ENCODE measurements at places on chromosomes 2 and 18.

DNA sequence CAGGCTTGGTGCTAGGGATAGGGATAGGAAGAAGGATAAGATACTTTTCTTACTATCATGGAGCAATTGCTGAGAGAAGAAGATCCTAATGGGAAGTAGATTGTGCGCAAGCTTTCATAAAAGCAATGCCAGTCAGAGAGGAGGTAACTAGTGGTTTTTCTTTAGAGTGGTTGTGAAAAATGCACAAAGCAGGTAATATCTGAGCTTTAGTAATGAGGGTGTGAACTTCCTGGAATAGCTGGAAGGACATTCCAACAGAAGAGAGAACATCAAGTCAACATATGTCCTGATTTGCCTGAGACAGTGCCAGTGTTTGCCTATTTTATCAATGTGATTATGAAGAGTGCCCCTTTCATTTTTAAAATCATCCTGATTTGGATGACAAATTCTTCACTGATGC, 34.1 kb downstream of the CCBE1 start:
- DNase-seq, result no peak

GRCh38 chr18:79521416-79522205, 125.9 kb downstream of the NFATC1 start:
- no peak for DNase-seq

DNA sequence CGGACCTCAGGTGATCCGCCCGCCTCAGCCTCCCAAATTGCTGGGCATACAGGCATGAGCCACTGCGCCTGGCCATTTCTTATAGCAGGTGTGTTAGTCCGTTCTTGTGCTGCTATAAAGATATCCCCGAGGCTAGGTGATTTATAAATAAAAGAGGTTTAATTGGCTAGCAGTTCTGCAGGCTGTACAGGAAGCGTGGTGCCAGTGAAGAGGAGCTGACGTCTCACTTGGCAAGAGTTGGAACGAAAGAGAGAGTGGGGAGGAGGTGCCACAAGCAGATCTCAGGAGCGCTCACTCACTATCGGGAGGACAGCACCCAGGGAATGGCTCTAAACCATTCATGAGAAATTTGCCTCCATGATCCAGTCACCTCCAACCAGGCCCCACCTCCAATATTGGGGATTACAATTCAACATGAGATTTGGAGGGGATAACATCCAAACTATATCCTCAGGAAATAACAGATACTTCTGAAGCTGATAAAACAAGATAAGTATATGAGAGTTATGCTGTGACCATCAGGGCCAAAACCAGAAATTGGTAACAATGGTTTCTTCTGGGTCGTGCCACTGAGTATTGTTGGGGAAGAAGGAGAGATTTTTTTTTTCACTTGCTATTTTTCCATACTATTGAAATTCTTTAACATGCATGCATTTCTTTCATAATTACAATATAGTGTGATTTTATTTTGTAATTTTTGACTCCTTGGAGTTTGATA, 7.4 kb upstream of the RMC1 start:
- DNase-seq, result no peak

GRCh38 chr18:54192415-54192814, 32.1 kb downstream of the MBD2 start:
- DNase-seq, result no peak

- no peak for DNase-seq
Measured at GRCh38 chr18:59501920-59502273, 142.8 kb upstream of the LMAN1 start.

DNA sequence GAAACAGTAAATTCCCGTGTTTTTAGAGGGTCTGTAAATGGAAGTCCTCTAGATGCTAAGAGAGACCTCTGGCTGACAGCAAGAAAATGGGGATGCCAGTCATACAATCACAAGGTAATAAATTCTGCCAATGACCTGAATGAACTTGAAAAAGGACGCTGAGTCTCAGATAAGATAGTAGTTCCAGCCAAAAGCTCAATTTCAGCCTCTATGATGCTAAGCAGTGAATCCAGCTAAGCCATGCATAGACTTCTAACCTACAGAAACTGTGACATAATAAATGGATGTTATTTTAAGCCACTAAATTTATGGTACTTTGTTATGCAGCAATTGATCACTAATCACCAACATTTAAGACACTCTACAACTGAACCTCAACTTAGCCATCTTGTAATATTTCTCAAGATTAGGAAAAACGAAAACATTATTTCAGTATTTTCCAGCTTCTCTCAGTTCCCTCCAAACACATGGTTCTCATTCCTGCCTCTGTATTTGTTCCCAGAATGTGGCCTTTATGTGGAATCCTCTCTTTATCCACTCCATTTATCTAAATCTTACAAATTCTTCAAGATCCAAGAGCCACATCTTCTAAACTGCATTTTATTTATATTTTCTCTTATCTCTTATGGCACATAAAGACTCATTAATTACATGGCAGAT, 331.1 kb downstream of the GULP1 start:
- DNase-seq, result no peak

- no peak for DNase-seq
Measured at GRCh38 chr2:16284941-16285625, 344.7 kb downstream of the MYCN start.

DNA sequence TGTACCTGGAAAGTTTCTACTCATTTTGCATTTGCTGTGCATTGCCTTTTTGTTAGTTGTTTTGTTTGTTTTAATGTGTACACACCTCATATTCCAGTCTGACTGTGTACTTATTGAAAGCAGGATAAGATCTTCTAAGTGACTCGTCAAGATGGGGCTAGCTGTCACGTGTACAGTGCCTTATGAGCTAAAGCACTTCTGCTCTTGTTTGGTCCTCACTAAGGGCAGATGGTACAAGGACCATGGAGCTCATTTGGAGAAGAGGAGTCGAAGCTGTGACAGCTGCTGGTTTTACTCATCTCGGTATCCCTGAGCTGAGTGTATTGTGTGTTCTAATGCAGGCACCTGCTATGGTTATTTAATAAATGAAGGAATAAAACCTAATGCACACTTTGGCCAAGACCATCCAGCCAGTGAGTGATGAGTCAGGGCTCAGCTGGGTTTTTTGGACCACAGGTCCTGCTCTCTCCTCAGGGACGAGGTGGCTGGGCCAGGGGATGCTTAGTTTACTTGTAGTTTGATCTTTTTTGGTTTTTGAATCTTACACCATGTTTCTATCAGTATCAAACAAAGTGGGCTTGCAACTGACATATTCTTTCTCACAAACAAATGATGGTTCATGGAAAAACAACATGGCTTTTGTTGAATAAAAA, 152.5 kb upstream of the APCDD1 start:
- no peak for DNase-seq

DNA sequence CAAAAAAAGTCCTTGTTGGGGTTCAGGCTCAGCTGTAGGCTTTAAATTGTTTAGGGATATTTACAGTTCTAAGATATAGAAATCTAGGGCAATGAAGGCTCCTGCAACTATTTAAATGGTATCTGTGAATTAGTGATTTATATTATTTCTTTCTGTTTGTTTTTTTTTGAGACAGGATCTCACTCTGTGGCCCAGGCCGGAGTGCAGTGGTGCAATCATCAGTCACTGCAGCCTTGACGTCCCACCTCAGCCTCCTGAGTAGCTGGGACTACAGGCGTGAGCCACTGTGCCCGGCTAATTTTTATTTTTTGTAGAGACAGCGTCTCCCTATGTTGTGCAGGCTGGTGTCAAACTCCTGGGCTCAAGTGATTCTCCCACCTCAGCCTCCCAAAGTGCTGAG, 32.3 kb upstream of the NDUFV2 start:
- no peak for DNase-seq

DNA sequence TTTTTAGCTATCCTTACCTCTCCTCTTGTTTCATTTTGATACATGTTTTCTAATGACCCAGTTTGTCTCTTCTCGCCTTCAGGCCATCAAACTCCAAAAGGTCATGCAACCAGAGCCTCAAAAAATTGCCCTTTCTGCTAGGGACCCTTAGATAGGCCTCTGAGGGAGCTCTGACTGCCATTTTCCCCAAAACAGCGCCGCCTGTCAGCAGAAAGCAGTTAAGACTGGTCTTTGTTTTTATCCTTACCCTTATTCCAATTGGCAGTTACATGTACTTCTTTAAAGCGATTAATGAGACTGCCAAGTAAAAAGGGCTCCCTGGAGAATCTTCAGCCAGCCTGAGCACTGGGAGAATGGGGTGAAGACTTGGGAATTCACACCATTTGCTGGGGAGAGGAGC, 55.1 kb upstream of the RIT2 start:
- DNase-seq, result no peak

DNA sequence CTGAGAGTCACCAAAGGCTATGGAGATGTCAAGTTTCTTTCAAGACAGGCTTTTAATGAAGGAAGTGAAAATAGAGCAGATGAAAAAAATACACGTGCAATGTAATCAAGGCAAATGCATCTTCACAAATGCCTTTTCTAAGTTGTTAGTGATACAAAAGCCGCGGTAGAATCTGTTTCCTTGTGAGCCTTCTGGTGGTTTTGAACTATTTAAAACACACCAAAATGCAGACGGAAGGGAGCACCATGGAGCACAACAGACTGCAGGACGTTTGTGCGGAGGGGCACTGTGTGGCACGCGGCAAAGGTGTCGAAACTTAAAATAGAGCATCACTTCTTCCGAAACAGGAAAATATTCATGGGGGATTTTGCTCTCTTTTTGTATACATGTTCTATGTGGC, 65.0 kb upstream of the BOD1L2 start:
- DNase-seq, result no peak

GRCh38 chr2:134240061-134240460, 13.8 kb upstream of the MGAT5 start:
- DNase-seq, result no peak

DNA sequence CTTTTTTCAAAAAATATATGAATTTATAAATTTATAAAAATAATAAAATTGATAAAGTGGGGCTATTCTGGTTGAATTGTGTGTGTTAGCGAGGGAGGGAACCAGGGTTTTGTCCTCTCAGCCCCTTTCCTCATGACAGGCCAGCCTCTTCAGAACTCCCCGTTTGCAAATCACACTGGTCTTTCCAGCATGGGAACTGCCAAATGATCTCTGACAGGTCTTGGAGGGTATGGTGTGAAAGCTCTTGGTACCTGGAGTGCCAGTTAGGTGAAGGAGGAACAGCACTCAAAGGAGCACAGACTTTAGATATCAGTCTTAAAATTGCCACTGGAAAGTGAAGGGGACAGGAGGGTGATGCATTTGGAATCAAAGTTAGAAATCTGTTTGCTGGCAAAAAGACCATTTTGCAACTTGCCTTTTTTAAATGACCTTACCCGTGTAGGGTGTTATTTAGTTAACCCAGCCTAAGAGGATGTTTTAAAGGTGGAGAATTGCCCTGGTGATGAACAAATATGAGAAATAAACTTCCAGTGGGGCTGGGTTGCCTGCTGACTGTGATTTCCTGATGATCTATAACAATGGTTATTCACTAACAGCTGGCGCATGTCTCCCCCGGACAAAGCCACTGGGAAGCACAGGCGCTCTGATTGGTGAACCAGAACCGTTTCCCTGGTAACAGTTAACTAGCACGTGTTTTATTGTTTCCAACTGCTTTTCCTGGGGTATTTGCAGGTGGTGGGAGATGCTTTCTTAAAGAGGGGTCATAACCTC, 85.3 kb upstream of the EFEMP1 start:
- DNase-seq, result peak; percentile 54

DNA sequence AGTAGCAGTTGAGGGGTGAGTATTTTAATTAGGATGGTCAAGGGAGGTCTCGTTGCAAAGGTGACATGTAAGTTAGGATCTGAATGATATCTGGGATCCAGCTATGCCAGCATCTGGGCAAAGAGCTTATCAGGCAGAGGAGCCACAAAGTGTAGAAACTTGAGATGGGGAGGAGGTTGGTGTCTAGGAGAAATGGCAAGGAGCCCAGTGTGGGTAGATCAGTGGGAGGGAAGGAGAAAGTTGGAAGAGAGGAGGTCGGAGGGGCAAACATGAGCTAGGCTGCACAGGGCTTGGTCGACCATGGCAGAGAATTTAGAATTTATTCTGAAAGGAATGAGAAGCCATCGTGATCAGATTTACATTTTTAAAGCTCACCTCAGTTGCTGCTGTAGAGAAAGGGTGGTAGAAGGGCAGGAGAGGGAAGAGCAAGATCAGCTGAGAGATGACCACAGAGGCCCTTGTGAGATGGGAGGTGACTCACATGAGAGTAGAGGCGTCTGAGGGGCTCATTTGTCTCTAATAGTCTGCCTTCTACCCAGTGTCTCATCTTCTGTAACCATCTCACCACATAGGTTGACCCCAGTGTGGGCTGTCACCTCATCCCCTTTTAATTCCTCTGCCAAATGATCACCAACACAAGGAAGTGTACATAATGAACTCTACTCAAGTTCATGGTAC, 170.0 kb downstream of the ETAA1 start:
- DNase-seq, result no peak

GRCh38 chr2:181178130-181178529, 197.7 kb downstream of the UBE2E3 start:
- DNase-seq, result no peak

DNA sequence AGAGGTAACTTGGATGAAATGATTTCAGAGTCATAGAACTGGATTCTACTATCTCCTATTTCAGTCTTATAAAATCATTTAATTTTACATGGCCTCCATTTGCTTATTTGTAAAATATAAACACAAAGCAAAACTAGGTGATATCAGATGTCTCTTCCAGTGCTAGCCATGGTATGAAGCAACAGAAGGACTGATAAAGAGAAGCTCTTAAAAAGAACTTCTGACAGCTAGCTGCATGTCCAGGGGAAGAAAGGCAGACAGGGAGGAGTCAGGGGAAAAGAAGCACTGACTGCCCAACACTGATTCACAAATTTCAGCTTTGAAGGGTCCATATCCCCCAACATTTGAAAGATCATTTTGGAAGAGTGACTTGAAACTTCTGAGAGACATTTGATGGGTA, 6.4 kb downstream of the SLC8A1 start:
- no peak for DNase-seq

- DNase-seq, result no peak
Measured at GRCh38 chr2:113076954-113077669, 9.3 kb downstream of the IL1F10 start.

GRCh38 chr2:165745916-165746315, 48.1 kb downstream of the GALNT3 start:
- no peak for DNase-seq

GRCh38 chr18:13643261-13643751, 83.1 kb downstream of the FAM210A start:
- DNase-seq, result no peak

DNA sequence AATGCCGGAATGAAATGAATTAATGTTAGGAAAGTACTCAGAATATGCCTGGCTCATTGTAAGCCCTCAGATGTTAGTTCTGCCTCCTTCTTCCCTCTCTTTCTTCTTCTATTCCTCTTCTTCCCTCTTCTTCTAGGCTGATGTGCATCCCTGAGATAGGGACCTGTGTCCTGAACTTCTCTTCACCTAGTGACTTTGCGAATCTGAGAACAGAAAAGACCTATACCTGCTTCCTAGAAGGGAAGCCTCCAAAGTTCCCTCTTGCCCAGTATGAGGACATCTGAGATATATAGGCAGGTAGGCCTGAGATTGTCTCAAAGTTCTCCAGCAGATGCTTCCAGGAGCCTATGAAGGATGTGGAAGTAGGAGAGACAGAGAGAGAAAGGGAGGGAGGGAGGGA, 8.1 kb upstream of the CYP27A1 start:
- no peak for DNase-seq

Data from BJ (cell line).